ENCODE measurements at places on chromosomes 7 and 10.

DNA sequence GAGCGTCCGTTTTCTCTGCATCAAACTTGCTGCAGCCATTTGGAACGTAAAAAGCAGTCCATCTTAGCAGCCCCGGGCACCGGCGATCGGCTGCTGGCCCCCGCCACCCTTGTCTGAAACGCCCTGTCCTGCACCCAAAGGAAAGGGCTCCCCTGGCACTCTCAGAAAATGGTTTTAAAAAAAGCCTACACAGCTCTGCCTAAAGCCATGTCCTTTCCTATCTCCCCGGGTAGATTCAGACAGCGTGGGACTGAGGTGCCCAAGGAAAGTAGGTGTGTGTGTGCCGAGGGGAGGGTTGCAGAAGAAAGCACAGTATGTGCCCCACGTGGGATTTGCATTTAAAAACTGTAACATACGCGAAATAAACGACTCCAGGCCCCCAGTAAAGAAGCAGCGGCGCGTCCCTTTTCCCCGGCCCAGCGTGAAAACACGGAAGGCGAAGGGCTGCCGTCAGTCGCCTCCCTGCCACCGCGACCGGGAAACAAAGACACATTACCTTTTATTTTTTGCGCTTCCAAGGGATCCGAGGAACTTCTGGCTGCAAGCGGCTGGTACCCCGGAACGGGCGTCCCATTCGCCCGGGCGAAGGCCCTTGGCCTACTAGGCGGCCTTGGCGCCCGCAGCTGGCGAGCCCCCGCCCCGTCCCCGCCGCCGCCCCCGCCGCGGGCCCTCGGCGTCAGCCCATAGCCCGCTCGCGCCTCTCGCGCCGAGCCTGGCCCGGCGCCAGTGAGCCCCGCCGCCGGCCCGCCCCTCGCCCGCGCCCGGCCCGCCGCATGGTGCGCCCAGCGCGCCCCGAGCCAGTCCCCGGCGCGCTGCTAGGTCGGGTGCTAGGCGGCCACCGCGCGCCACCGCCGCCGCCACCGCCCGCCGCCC, 304.6 kb downstream of the PRPF18 start:
- peak; percentile 37 for DNase-seq

GRCh38 chr7:130554481-130554880, 62.6 kb downstream of the MEST start:
- no peak for DNase-seq

GRCh38 chr7:219581-220150, 27.3 kb downstream of the FAM20C start:
- DNase-seq = no peak

DNA sequence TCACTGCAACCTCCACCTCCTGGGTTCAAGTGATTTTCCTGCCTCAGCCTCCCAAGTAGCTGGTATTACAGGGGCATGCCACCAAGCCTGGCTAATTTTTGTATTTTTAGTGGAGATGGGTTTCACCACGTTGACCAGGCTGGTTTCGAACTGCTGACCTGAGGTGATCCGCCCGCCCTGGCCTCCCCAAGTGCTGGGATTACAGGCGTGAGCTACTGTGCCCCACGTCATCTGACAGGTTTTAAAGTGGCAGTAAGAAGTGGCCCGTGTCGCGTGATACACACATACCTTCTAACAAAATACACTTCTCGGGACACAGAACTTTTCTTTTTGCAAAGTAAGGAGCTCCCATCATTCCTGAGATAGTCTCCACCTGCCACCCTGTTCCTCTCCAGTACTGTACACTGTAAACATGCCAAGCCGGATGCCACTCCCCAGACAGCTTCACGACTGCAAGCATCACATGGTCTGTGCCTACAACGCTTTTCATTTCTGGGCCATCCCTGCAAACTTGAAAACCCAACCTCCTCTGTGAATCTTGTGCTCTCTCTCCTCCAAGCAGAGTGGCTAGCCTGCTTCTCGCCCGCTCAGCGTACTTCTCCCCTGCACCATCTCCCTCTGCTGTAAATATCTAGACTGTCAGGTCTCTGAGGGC, 256.3 kb upstream of the KLF14 start:
- no peak for DNase-seq

- no peak for DNase-seq
These were observed 2.0 kb upstream of the SLC16A12 start for GRCh38 chr10:89537364-89537763.

DNA sequence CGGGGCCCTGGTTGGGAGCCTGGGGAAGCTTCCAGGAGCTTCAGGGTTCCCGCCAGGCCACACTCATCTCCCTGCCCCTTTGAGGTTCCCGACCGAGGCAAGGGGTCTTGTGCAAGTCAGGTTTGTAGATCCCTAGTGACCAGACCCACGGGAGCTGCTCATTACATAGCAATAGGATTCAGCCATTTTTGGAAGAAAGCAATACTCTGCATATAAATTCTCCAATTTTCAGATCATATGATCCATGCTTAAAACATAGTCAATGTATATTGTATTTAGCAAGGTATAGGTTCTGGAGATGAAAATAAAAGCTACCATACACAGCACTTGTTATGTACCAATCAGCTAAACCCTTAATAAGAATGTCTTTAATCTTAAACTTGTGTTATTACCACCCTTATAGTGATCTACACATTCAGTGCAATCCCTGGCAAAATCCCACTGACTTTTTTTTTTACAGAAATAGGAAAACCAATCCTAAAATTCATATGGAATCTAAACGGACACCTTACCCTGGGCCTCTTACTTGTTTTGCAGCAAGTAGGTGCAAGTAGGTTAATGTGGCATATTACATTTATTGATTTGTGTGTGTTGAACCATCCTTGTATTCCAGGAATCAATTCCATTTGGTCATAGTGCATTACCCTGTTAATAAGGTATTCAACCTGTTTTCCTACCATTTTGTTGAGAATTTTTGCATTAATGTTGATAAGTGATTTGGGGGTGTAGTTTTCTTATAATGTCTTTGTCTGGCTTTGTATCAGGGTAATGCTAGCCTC, 13.8 kb upstream of the FKBP9 start:
- DNase-seq = no peak

GRCh38 chr10:17473228-17473950, 19.0 kb upstream of the ST8SIA6 start:
- DNase-seq = no peak

All from fibroblast of skin of back (primary cell).